Nephron progenitor cell (in vitro differentiated cells): ENCODE measurements at places on chromosomes 16 and 17.

GRCh38 chr17:50199211-50199802, 2.1 kb downstream of the COL1A1 start:
- no peak for DNase-seq

DNA sequence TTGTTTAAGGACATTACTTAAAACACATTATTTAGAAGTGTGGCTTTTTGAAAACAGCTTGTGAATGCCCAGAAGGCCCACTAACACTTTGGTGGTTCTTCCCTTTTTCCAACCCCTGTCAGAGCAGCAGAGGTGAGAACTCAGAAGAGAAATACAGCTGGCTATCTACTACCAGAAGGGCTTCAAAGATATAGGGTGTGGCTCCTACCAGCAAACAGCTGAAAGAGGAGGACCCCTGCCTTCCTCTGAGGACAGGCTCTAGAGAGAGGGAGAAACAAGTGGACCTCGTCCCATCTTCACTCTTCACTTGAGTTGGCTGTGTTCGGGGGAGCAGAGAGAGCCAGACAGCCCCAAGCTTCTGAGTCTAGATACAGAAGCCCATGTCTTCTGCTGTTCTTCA, 6.9 kb upstream of the RAPGEFL1 start:
- DNase-seq, result no peak

GRCh38 chr16:10812312-10813098, 6.1 kb downstream of the TVP23A start:
- DNase-seq, result no peak

DNA sequence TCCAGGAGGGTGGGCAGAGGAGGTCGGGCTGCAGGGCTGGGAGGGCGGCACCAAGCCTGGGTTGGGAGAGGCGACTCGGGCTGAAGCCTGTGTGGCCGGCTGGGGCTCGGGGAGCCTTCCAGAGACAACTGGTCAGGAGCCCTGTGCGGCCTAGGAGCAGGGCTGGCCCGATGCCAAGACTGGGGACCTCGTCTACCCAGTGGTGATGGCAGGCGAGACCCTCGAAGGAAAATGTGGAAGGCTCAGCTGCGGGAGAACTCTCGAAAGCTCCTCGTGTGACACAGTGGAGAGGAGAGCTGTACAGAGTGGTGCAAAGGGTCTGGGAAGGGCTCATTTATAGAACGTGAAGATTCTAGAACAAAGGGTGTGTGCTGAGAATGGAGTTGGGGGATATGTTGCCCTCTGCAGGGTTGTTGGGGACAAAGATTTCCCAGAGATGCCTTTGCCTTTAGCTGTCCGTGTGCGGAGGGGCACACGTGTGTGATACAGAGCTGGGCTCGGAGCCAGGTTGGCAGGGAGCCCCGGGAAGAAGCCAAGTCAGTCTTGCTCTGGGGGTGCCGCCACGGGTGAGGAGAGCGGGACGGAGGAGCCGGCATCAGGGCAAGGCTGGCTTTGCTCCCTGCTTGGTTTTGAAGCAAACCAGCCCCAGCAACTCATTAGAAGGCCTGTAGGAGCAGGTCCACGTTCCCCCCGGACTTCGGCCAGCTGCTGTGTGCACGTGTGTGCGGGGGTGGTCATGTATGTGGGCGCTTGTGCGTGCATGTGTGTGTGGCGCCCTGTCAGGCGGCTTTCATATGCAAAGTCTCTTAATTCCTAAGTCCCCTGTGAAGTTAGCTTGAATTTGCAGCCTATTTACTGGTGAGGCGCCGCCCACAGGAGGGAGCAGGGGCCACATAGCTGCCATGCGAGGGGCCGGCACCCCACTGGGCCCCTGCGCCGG, 132.4 kb upstream of the CHMP6 start:
- no peak for DNase-seq

GRCh38 chr16:24482681-24483202, 56.6 kb upstream of the RBBP6 start:
- DNase-seq, result no peak

- no peak for DNase-seq
These were observed 199.5 kb upstream of the NLRP1 start for GRCh38 chr17:5783851-5784250.

DNA sequence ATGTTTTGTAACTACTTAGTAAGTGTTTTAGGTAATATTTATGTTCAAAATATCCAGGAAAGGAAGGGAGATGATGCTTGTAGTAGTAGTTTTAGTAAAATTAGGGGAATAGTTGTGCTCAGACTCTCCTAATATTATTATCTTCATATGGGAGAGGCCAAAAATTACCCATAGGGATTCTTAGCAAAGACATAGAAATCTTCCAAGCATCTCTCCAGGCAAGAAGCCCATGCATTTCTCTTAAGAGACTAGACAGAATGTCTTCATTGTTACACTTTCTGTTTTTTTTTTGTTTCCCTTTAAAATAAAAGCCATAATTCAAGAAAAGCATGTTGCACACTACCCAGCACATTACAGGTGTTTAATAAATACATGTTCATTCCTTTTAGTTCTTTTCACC, 180.6 kb downstream of the CYB561 start:
- DNase-seq, result no peak

- no peak for DNase-seq
These were observed 16.4 kb downstream of the GAA start for GRCh38 chr17:80117491-80118401.

- DNase-seq, result no peak
These were observed 6.1 kb upstream of the KRT14 start for GRCh38 chr17:41592601-41593305.

GRCh38 chr17:82399601-82400101, 18.5 kb upstream of the HEXD start:
- no peak for DNase-seq

DNA sequence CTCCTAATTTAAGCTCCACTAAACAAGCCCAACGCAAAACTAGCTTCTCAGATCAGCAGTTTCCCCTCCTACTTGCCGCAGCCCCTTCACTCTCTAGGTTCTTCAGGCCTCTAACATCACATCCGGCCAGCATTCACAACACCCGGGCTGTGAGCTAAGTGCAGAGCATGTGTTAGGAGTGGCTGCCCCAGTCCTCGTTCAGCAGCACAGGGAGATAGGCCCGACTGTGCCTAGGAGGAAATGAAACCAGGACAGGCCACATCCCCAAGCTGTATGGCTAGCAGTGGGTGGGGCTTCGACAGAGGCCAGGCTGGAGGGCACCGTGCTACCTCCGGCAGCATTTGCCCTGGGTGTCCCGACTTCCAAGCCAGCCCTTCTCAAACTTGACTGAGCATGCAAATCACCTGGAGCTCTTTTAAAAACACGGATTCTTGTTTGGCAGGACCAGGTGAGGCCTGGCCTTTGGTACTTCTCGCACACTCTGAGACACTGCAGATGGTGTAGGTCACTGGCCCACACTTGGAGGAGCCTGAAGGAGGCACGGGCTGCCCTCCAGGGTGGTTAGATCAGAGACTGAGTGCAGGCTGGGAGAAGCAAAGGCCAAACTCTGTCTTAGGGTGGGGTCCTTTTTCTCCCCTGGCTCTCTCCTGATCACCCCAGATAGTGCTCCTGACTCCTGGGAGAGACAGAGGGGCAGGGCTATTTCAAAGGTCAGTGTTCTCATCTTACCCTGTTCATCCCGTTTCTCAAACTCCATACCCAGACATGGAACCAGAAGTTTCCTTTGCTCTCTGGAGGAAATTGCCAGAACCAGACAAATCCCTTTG, 202.0 kb downstream of the C16orf78 start:
- DNase-seq, result no peak

DNA sequence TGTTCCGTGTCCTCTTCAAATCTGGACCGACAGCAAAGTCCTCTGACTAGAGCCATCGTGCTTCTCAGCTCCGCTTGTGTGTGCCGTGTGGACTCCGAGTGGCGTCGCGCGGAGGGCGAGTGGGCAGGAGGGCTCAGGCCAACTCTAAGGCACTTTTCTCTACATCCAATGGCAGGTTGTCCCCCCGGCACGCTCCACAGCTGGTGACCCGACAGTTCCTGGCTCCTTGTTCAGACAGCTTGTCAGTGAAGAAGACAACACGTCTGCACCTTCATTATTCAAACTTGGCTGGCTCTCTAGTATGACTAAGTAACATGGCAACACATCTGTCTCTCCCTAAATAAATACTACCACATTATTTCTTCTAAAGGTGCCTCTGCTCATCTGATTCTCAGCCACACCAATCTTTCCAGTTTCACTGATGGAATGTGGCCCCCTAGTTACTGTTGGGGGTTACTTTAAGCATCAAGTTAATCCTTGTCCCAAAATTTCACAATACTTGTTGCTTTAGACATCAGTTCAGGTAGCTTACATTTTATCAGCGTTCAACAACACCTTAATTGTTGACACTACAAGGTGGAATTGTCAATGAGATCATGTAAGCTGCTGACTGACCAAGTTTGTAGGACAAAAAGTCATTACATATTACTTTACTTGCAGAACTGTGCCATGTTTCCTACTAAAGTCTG, 15.4 kb downstream of the COG1 start:
- no peak for DNase-seq

DNA sequence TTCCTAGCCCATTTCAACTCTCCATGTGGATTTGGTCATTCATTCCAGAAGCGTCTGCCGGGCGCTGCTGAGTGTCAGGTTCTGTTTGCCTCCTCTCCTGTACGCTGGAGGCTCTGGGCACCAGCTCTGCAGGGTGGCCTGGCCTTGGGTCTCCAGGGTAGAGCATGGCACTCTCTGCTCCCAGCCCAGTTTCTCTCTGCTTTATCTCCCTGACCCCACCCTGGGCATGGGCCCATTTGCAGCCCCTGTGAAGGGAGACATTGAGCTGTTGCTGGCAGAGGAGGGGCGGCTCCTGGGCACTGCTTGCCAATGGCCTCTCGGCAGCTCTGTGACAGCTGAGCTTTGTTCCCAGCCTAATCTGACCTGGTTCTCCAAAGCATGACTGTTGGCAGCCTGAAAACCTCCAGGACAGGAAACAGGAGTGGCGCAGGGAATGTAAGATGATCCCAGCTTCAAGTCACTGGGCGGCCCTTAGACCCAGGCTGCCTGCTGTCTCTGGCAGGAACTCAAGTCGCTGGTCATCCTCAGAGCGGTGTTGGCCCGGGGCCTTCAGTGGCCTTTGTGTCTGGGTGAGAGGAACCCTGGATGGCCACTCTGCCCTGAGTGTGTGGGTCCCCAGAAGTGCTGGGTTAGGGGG, 146.8 kb downstream of the SEC14L1 start:
- DNase-seq, result peak; percentile 58

DNA sequence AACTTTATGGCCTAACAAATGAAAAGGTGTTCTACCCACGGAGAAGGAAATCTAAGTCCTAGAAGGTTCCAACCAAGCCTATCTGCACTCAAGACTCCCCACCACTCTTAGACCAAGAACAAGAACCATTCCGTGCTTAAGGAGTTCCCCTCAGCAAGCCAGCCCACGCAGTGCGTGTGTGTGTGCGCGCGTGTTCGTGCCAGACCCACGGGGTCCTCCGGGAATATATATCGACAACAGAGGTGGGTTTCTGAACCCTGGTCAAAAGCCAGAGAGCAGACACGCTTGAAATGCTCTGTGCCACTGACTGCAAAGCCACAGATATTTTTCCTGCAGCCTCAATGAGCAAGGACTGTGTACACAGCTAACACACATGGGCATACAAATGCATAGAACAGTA, 70.7 kb downstream of the SLC39A11 start:
- DNase-seq, result no peak

DNA sequence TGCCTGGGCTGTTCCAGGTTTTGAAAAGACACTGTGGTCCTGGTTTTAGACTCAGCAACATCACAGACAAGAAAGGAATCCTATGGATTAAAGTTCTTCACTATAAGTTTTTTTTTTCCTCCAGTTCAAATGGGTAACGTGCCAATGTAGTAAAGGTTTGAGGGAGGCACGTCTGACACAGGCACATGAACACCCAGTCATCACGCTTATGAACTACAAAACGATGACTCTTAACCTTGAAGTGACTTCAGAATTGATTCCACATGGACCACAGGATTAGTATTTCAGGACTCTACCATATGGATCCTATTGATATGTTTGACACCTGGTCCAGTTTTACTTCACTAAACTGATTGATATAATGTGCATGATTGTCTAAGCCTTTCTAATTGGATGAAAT, 2.3 kb downstream of the PRMT7 start:
- no peak for DNase-seq

DNA sequence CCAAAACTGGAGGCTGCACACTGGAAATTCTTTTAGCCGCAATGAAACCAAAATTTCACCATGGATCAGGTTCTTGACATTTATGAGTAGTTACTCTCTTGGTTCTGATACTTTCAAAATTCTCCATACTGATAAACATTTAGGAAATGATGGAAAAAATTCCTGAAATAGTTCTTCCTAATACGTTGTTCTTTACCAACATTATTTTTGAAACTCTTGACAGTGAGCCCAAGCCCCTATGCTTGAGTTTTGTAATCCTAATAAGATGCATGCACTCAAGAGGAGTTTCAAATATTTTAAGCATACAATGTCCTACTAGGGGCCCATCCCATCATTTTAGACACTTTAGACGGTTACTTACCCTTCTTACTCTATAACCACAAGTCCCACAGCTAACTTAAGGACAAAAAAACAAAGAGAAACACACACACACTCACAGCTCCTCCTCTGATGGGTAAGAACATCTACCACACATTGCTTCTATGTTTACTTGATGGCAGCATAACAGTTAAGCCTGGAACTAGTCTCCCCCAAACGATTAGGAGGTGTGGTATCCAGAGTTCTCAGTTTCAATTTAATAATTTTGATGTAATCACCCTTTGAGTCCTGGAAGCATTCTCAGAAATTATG, 3.7 kb downstream of the VEZF1 start:
- DNase-seq, result no peak
